ENCODE measurements at places on chromosomes 4 and X.

DNA sequence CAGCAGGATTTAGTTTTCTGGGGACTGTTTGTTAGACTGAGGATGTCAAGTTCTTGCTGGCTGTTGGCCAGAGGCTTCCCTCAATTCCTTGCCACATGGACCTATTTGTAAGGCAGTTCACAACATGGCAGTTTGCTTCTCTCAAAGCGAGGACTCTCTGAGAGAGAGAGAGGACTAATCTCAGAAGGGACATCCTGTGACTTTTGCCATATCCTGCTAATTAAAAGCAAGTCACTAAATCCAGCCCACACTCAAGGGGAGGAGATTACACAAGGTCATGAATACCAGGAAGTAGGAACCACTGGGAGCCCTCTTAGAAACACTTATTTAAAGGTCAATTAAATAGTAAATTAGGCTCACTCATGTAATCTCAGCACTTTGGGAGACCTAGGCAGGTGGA lies 38.2 kb downstream of the PPP1R2C start:
- DNase-seq = no peak

DNA sequence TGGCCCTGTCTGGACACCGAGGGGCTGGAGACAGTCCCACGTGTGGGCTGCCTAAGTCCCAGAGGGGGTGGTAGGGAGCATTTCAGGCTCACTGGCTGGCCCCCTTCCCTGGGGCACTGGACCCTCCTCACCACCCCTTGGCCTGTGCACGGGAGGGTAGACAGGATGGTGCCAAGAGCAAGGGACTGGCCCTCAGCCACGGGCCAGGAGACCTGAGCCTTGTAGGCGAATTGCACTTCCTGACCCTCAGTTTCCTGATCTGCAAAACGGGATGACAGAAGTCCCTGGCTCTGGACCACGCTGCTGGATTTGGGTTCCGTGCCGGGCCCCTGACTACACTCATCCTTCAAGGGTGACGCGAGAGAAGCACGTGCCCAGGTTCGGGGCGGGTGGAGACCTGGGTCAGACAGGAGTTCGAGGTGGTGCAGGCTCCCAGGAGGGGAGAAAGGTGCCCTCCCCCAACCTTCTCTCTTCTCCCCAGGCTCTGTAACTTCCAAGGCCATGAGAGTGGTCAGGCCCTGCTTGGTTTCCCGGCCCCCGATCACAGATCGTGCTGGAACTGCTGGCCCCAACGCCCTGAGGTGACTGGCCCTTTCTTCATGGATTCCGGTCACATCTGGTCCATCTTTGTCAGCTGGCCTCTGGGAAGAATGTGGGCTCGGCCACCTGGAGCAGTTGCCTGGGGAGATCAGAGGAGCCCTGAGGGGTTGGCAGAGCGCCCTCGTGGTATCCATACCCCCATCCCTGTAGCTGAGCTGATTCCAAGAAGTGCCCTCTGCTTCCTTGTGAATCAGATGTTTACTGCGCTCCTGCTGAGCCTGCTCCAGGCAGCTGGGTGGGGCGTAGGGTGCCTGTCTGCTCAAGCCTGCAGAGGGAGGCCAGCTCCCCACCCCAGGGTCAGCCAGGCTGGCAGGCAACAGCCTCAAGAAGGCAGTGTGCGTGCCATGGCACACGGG lies 3.3 kb downstream of the SH3BP2 start:
- peak; percentile 57 for DNase-seq

GRCh38 chrX:135185795-135186443 lies 14.7 kb upstream of the CT55 start:
- DNase-seq = no peak

- no peak for DNase-seq
Measured at GRCh38 chr4:7847206-7847605, 92.5 kb downstream of the AFAP1 start.

DNA sequence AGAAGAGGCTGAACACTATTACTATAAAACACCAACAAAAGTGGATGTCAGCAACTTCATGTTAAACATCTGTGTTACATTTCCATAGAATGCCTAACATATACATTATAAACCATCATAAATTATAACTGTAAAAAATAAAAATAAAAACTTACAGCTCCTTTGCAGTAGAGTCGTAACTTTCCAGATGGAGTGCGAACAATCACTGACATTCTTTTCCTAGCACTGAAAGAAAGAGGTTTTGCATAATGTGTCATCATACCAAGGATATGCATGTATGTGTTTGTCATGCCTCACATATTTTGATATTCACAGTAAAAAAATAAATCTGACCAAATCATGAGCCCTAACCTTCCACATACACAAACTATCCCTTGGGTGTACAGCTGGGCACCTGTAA lies 113.1 kb downstream of the ATP8A1 start:
- DNase-seq = no peak

DNA sequence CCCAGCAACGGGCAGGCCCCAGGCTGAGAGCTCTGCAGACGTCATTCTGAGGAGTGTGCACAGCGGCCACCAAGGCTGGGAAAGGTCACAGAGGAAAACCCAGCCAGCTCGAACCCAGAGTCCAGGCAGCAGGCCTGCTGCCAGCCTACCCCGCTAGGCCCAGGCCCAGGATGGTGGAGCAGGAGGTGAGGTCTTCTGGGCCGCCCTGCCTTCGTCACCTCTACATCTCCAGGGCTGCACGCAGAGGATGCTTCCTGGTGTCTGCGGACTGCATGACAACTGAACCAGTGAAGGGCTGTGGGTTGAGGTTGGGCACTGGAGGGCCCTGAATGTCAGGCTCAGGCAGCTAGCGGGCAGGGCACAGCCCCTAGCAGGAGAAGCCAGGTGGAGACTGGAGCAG lies 5.8 kb upstream of the ADRA2C start:
- DNase-seq = no peak

DNA sequence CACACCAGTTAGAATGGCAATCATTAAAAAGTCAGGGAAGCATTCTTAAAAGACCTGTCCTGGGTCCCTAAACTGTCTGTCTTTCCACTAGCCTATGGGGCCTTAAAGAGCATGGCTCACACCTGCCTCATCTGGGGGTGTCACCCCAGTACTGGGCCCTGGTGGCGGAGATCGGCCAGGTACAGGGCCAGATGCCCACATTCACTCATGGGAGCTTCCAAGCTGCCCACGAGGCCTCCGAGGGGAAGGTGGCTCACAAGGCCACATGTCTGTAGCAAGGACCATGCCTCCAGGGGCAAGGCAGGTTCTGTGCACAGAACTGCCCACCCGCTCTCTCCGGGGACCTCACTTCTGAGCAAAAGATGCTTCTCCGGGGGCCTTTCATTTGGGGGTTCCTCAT lies 55.5 kb upstream of the AFAP1 start:
- no peak for DNase-seq
